Stimulated activated CD4-positive, alpha-beta T cell treated with anti-CD3 and anti-CD28 coated beads, Interleukin-1b, Interleukin-23, amount 100 ng/mL, for 4 hours (primary cell): ENCODE measurements at places on chromosomes 12 and 14.
A peak's percentile ranks its signal among the peaks of the same experiment; 100 is the strongest.

- no peak for DNase-seq
These were observed 201.6 kb downstream of the RAD51B start for GRCh38 chr14:68020999-68021663.

GRCh38 chr12:981961-982360 lies 9.1 kb upstream of the ERC1 start:
- no peak for DNase-seq

DNA sequence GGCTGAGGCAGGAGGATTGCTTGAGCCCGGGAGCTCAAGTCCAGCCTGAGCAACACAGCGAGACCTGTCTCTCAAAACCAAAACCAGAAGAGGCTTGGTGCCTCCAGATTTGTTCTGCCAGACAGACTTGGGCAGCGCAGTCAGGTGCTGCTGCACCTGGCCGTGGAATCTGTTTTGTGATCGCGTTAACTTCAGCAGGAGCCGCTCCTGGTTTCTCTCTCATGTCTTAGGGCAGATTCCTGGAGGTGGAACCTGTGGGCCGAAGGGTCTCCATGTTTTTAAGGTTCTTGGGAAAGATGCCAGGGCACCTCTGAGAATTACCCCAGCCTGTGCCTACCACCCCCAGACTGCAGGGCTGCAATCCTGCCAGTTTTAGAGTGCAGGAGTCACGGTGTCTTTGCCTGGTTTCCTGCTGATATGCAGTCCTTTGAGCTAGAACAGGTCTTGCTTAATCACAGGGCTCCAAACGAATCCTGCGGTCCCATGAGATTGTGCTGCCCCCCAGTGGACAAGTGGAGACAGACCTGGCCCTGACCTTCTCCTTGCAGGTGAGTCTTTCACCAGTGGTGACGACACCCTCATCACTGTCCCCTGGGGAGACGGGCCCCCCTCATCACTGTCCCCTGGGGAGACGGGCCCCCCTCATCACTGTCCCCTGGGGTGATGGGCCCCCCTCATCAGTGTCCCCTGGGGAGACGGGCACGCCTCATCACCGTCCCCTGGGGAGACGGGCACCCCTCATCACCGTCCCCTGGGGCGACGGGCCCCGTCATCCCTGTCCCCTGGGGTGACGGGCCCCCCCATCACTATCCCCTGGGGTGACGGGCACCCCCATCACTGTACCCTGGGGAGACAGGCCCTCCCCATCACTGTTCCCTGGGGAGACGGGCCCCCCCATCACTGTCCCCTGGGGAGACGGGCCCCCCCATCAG lies 37.6 kb downstream of the PACS2 start:
- peak; percentile 77 for DNase-seq

- no peak for DNase-seq
These were observed 51.6 kb downstream of the GPHB5 start for GRCh38 chr14:63267171-63267570.

- no peak for DNase-seq
These were observed 249.7 kb downstream of the LRIG3 start for GRCh38 chr12:58670623-58671022.

- no peak for DNase-seq
These were observed 107.4 kb downstream of the AEBP2 start for GRCh38 chr12:19546611-19547162.

GRCh38 chr14:106556665-106557289 lies 1030.4 kb downstream of the TMEM121 start:
- peak; percentile 77 for DNase-seq

DNA sequence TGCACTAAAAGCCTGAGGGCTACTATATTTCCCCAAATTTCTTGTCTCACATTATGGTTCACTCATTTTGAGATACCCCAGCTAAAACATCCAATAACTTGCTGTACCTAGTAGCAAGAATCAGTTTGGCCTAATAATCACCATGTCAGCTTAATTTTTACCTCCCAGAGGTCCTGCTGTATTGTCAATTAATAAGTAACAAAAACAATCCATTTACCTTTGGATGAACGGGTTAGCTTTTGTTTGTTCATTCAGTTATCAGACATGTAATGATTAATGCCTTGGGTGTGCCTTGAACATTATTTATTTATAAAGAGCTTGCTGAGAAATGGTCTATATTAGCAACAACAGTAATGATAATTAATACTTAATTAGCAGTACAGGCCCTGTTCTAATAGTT lies 57.0 kb downstream of the MON2 start:
- no peak for DNase-seq

GRCh38 chr12:20096430-20096829 lies 271.9 kb upstream of the PDE3A start:
- DNase-seq: no peak

DNA sequence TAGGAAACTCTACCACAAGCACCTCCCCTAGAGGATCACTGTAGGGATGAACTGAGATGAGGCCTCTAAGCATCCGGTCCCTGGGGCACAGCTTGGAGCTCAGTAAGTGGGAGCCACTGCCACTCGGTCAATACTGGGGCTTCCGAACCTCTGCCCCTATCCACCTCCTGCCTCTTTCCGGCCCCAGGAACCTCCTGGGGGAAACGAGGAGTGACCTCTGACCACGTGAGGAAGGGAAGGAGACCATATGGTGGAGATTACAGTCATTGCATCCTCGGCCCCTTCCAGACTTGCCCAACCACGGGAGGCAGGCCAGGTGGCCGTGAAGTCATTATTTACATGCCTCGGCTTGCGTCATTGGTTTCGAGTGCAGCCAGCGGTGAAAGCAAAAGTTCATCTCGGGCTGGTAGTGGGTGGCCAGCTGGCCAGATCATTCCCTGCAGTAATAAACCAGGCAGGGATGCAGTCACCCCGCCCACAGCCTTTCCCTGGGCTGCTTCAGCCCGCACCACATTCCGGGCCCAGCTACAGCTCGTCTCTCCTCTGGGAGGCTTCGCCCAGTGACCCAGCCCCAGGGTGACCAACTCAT lies 65.4 kb downstream of the C14orf132 start:
- DNase-seq: no peak

DNA sequence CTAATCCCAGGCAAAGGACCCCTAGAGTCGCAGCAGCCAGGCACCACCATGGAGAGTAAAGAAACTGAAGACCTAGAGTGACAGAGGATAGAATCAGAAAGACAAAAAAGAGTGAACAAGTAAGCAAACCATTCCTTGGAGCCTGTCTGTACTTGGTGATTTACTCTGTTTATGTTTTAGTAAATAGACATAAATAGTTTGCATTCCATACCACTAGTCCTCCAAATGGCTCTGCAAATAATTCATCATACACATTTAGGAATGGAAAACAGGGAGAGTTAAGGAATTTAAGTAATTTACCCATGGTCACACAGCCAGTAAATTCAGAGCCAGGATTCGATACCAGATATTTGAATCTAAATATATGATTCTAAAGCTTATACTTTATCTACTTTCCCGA lies 2.8 kb downstream of the OLR1 start:
- DNase-seq: no peak

- no peak for DNase-seq
These were observed 55.6 kb upstream of the ZDHHC17 start for GRCh38 chr12:76708296-76708695.

- DNase-seq: no peak
These were observed 226.2 kb upstream of the LHX5 start for GRCh38 chr12:113697651-113698509.

GRCh38 chr12:122371475-122372045 lies 50.9 kb downstream of the CLIP1 start:
- no peak for DNase-seq
